ENCODE measurements at places on chromosomes 6 and 20.

DNA sequence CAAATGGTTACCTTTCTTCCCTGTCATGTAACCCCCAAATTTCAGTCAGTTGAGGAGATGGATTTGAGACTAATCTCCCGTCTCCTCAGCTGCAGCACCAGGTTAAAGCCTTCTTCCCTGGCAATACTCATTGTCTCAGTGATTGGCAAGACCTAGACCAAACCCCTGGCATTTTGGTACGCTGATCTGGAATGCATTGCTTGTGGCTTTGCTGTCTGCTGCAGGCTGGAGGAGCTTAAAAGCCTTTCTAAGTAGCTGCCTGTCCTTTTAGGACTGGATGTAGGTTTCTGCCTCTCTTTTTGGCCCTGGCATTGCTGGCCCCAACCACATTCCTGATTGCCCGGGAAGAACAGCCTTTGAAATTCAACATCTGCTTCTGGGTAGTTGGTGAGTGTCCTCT is 729.6 kb upstream of the GJE1 start:
- no peak for DNase-seq

- no peak for DNase-seq
These were observed 47.5 kb upstream of the PROKR2 start for GRCh38 chr20:5364136-5364821.

GRCh38 chr20:43444107-43444506 is 13.6 kb upstream of the SRSF6 start:
- no peak for DNase-seq

GRCh38 chr6:40788661-40789655 is 201.8 kb upstream of the LRFN2 start:
- no peak for DNase-seq

- no peak for DNase-seq
These were observed 30.8 kb downstream of the PDE10A start for GRCh38 chr6:165632194-165632593.

DNA sequence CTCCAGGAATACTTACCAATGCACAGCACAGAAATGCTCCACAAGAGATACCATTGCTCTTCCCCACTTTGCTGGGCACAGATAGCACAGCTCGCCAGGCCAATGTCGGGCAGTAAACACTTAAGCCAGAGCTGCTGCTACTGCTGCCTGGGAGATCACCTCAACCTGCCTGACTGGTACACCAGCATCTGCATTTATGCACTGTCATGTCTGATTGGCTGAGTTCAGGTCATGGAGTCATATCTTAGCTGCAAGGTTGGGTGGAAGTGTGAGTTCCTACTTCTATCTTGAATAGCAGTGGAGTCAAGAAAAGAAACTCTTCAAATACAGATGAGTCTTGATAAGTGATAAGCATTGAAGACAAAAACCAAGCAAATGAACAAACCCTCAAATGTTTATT is 10.9 kb upstream of the ADGRF4 start:
- no peak for DNase-seq

DNA sequence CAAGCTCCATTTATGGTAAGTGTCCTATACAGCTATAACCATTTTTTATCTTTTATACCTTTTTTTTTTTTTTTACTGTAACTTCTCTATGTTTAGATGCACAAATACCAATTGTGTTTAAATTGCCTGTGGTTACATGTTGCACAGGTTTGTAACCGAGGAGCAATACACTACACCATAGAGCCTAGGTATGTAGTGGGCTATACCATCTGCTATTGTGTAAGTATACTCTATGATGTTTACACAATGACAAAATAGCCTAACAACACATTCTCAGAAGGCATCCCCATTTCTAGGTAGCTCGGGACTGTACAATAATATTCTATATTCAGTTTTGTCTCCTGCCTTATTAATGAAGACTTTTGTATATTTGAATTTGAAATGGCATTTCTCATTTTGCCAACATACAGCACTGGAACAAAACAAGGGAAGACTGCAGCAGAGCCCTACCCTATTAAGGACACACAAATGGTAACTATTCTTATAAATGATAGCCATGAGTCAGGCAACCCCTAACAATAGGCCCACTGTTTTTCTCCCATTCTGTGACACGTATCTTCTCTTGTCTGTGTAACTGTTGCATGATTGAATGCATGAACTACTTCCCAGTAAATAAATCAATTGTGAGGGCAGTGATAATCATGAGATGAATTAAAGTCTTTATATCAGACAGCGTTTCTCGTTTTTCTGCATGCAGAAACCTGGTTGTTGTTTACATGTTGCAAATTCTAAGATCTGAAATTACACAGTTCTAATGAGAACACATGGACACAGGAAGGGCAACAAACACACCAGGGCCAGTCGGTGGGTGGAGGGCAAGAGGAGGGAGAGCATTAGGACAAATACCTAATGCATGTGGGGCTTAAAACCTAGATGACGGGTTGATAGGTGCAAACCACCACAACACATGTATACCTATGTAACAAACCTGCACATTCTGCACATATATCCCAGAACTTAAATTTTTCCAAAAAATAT is 173.9 kb downstream of the EPM2A start:
- DNase-seq = no peak

DNA sequence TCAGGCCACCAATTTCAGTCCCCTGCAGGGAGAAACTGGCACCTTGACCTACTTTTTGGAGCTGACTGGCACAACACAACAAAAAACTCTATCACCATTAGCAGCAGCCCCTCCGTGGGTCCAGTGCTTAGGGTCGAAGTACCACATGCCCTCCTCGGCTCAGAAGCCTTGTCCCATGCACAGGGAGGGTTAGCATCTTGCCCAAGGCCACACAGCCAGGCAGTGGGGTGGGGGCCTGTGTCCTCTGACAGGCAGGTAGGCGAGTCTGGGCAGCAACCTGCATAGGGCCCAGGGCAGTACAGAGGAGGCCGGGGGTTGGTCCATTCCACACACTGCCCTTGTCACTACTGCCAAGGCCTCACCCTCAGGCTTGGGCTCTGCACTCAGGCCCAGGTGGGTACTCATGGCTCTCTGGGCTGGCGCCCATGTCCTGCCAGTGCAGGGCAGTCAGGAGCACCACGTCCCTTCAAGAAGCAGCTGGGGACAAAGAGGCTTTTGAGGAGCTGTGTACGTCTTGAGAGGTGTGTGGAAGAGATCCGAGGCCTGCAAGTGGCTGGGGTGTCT is 53.6 kb downstream of the PYGB start:
- no peak for DNase-seq

GRCh38 chr6:38804358-38804757 is 89.2 kb downstream of the DNAH8 start:
- no peak for DNase-seq

- DNase-seq = no peak
These were observed 3.8 kb downstream of the EYA2 start for GRCh38 chr20:46898423-46898822.

DNA sequence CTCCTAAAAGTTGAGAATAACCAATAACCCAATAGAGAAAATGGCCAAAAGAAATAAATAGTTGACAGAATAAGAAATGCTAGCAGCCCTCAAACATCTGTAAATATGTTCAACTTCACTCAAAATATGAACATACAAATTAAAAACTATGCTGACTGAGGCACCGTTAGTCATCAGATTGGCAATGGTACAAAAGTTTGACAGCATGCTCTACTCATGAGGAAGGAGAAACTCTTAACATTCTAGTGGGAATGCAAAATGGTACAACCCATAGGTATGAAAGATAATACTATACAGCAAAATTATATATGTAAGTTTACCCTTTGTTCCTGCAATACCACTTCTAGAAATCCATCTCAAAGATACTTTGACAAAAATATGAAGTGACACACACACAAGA is 1.6 kb upstream of the ZSCAN12 start:
- DNase-seq = no peak

GRCh38 chr6:72626126-72626525 is 4.3 kb downstream of the KCNQ5 start:
- no peak for DNase-seq

DNA sequence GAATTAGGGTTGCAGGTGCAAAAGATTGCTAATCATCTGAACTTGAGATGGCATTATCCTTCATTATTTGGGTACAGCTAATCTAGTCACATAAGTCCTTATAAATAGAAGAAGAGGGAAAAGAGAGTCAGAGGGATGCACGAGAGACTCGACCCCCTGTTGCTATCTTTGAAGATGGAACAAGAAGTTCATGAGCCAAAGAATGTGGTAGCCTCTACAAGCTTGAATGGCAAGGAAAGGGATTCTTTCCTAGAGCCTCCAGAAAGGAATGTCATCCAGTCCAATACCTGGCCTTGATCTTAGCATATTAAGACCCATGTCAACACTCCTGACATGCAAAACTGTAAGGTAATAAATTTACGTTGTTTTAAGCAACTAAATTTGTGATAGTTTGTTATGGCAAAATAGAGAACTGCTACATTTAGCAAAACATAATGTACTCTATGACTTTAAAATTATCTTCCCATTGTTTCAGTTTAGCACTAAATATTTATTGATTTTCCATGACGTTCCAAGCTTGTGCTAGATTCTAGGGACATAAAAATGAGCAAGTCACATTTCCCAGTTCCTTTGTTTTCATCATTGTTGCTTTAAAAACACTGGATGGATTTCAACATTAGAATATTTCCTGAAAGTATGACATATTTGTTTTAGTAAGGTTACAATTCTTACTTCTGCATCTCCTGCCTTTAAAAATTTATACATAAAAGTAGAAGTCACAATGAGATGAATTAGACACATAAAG is 12.7 kb downstream of the MANEA start:
- no peak for DNase-seq

DNA sequence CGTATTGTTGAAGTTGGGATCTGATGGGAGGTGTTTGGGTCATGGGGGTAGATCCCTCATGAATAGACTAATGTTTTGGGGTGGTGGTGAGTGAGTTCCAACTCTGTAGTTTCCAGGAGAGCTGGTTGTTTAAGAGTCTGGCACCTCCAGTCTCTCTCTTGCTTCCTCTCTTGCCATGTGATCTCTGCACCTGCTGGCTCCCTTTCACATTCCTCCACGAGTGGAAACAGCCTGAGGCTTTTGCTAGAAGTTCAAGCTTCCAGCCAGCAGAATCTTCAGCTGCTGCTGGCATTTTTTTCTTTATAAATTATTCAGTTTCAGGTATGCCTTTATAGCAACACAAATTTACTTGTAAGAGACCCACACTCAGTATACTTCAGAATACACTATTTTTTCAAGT is 1021.6 kb downstream of the EYS start:
- DNase-seq = no peak

- no peak for DNase-seq
These were observed 359.4 kb downstream of the CD83 start for GRCh38 chr6:14476793-14477531.

GRCh38 chr6:138017166-138017757 is 90.0 kb downstream of the PERP start:
- DNase-seq = no peak

- no peak for DNase-seq
These were observed 275.4 kb downstream of the FOXA2 start for GRCh38 chr20:22308934-22309333.

DNA sequence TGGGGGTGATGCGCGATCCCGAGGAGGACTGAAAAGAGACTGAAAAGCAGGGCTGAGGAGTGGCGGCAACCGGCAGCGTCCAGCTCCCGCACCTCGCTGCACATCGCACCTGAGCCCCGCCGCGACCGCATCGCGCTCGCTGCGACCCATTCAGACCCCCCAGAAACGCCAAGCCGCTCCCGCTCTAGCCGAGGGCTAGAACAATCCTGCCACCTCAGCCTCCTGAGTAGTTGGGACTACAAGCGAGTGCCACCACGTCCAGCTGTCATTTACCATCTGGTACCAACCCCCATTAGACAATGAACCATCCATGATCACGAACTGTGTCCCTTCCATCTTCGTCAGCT is 33.2 kb downstream of the HLA-A start:
- DNase-seq = no peak

- DNase-seq = no peak
These were observed 9.8 kb upstream of the CNKSR3 start for GRCh38 chr6:154520280-154520679.

DNA sequence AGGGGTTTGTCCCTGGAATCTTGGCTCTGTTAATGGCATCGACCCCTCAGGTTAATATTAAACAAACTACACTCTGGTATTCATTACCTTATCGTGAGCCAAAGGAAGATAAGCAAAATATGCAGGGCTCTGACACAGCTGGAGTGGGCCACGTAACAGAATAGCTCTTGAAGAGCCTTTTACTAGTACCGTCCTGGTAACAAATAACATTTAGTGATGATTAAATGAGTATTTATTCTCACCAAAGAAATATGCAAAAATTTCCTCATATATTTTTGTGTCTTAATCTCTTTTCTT is 20.1 kb upstream of the UTRN start:
- no peak for DNase-seq

- no peak for DNase-seq
These were observed 49.6 kb upstream of the DSN1 start for GRCh38 chr20:36823121-36823520.

GRCh38 chr20:43460172-43460829 is 2.6 kb downstream of the SRSF6 start:
- DNase-seq = no peak

DNA sequence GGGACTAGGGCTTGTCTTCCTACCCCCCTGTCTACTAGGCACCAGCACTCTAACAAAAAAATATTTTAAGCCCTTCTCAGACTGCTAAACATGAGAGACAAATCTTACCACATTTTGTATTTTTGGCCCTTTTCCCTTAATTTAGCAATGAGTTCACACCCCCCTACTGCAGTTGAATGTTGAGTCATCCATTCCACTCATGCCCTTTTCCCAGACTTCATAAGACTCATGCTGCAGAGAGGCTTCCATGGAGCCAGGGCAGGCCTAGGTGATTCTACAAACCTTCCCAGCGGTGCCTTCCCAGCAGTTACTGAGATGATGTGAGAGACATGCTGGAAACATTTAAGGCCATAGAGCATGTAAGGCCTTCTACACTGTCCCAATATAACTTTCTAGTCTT is 53.9 kb downstream of the PXDC1 start:
- no peak for DNase-seq

- no peak for DNase-seq
These were observed 64.4 kb downstream of the CHMP4B start for GRCh38 chr20:33875534-33876026.

DNA sequence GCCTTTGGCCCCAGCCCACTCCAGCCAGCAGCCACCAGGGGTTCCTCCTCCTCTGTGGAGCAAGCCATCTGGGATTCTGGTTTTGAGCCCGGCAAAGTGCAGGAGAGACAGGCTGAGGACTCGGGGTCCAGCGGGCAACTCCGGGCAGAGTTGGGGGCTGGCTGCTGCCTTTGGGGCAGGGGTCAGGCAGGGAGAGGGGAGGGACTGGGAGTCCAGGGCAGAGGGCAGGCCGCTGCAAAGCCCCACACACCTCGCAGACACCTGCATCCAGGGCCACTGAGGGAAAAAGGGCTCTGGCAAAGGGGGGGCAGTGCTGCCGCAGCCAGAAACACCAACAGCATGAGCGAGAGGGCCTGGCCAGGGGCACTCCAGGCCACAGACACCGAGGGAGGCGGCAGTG is 8.8 kb downstream of the BIRC7 start:
- DNase-seq = no peak

GRCh38 chr6:98847779-98848538 is 13.6 kb downstream of the POU3F2 start:
- no peak for DNase-seq

- no peak for DNase-seq
These were observed 85.7 kb downstream of the C6orf118 start for GRCh38 chr6:165223736-165224135.

Measured in NCI-H1436 treated with DMSO at 0.1 percent for 48 hours (cell line).